Activated T-helper 9 cell treated with anti-CD3 and anti-CD28 coated beads, Interleukin-2, amount 50 U/mL, for 16 hours (primary cell): ENCODE measurements at places on chromosomes 5 and 9.

DNA sequence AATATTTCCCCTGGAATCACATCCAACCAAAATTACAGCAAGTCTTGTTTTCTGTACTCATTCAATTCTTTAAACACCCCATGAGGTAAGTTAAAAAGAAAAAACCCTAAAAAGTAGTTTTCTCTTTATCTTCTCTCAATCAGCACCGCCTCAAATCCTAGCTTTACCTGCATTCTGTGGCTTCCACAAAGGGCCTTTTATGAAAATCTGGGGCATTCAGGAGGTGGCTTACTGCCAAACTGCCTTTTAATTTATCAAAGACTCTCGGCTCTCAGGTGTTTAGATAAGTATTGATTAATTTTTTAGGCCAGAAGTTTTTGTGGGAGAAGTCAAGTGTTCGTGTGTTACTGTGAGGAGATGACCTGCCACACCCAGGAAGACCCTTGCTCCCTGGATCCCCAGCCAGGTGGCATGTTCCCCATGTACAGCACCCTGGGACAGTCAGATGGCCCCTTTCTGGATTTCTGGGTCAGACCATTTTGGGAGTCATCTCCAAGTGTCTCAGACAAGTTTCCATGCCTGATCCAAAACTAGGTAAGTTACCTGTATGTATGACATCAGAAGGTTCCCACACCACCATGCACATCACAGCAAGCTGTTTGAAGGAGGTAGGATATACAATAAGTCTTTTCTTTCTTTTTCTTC is 6.2 kb upstream of the TMEM171 start:
- DNase-seq = no peak

DNA sequence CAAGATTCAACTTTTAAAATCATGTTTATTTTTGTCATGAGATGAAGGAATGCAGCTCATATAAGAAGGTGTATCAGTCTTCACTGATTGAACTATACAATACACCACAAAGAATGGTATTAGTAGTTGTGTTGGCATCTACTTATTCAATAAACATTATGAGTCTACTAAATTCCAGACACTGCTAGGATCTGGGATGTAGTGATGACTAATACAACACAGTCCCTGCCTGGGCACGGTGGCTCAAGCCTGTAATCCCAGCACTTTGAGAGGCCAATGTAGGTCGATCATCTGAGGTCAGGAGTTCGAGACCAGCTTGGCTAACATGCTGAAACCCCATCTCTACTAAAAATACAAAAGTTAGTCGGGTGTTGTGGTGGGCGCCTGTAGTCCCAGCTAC is 171.4 kb upstream of the NFIB start:
- DNase-seq = no peak

DNA sequence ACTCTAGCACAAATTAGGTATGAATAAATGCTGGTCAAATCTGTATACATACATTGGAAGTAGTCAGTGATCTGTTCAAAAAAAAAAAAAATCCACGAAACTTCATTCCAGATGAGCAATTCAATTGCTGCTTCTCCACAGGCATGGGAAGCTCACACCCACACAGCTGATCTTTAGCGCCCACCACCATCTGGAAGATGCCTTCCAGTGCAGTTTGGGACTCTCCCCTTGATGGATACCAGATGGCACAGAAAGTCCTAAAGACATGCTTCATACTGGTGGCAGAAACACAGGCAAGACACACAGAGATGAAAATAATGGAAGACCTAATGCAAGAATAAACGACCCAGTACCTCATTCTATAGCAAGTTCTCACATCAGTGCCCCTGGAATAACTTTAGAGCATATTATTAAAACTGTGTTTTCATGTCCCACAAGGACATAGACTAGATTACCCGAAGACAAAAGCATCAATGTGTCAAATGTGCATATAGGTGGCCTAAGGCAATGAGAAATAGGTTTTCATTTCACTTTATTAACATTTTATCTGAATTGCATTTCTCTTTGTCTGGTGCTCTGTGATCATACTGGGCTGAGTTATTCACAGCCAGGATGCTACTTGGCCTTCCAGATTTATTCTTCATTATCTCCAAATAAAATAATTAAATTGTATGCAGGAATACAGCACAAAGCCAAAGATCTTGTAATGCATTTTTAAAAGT is 135.4 kb upstream of the TAS2R1 start:
- DNase-seq = no peak

DNA sequence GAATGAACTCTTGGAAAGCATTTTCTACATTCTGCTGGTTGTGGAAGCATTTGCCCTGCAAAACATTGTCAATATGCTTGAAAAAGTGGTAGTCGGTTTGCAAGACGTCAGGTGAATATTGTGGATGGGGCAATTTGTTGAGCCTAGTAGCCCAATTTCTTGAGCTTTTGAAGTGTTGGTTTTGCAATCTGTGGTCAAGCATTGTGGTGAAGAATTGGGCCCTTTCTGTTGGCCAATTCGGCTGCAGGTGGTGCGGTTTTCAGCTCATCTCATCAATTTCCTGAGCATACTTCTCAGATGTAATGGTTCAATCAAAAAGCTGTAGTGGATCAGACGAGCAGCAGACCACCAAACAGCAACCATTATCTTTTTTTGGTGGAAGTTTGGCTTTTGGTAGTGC is 426.8 kb upstream of the CDH9 start:
- DNase-seq = no peak

- DNase-seq = no peak
Observed at GRCh38 chr5:116011046-116011445, 21.2 kb upstream of the ARL14EPL start.

DNA sequence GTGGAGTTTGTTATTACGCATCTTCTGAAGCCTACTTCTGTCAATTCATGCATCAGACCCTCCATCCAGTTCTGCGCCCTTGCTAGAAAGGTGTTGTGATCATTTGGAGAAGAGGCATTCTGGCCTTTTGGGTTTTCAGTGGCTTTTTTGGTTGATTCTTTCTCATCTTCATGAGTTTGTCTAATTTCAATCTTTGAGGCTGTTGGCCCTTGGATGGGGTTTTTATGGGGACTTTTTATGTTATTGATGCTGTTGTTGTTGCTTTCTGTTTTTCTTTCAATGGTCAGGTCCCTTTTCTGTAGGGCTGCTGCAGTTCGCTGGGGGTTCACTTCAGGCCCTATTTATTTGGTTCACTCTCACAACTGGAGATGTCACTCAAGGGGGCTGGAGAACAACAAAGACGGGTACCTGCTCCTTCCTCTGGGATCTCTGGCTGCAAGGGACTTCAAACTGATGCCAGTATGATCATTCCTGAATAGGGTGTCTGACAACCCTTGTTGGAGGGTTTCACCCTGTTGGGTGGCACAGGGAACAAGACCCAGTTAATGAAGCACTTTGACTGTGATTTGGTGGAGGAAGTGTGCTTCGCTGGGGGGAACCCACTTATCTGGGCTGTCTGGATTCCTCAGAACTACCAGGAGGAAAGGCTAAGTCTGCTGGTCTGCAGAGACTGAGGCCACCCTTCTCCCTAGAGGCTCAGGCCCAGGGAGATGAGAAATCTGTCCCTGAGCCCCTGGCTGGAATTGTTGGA is 226.7 kb upstream of the PTGER4 start:
- DNase-seq = no peak

GRCh38 chr5:108696407-108696806 is 51.3 kb upstream of the FER start:
- no peak for DNase-seq

GRCh38 chr5:140875085-140876065 is at the start of gene PCDHA12:
Gene PCDHA12 (plus strand): TSS chr5:140875308. CDS start chr5:140875473, 165 bp downstream.
- DNase-seq = no peak

- DNase-seq = no peak
Observed at GRCh38 chr5:93926831-93927620, 185.6 kb upstream of the POU5F2 start.

- no peak for DNase-seq
Observed at GRCh38 chr9:128683340-128684064, 5.5 kb upstream of the SET start.

DNA sequence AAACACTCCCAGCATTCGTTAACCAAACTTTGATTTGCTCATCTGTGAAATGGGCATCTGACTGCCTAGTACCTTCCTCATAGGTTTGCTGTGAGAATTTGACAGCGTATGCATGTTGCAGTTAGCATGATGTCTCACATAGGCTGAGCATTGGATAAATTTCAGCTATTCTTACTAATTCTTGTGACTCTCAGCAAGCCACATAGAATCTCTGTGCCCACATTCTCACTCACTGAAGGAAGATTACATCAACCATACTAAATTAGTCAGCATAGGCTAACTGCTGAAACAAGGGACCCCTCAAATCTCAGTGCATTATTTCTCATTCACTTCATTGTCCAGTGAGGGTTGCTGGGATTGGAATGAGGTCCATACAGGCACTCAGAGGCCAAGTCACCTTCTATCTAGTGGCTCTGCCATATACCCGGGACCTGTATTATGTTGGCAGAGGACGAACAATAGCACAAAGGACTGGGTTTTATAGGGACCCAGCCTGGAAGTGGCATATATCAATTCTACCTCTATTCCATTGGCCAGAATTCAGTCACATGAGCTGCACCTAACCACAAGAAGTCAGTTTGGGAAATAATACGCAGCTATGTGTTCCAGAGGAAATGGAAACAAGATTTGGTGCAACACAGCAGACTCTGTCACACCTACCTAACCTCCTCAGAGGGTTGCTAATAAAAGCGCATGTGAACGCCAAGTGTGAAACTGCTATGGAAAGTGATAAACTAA is 4.2 kb upstream of the PTGER4 start:
- no peak for DNase-seq

GRCh38 chr9:72280913-72281500 is 84.0 kb downstream of the ZFAND5 start:
- DNase-seq = peak; percentile 51

- DNase-seq = no peak
Observed at GRCh38 chr5:10301842-10302610, 5.7 kb downstream of the CMBL start.

GRCh38 chr5:23991406-23991805 is 484.0 kb downstream of the PRDM9 start:
- no peak for DNase-seq

- DNase-seq = no peak
Observed at GRCh38 chr5:173630724-173631365, 14.4 kb upstream of the BOD1 start.

GRCh38 chr5:107594253-107595045 is 76.3 kb downstream of the EFNA5 start:
- DNase-seq = no peak

DNA sequence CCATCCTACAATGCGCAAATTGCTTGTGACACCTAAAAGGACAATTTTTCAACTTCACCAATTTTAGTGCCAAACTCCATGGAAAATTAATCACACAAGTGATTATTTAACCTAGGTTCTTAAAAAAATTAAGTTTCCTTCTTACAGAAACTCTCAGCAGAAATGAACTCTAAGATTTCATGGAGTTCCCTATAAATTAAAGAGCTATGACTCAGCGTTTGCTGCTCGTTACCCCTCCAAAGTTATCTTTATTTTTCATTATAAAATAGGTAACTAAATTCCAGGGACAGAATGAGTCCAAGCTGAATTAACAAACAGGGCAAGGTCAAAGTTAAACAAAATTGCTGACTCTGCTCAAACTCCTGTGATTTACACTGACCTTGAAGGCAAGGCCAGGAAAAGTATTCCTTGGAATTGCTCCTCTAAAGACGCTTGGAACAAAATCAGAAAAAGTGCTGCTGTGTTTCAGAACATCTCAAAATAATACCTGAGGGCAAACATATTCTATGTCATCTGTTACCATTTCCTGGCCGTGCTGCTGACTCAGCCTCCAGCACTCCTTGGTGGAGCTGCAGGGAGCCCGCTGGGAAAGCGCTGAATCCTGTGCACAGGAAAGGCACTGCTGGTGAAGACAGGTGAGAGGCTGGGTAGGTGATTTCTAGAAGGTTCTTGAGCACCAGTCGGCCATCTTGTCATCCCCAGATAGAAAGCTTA is 2.5 kb upstream of the CMBL start:
- DNase-seq = no peak

DNA sequence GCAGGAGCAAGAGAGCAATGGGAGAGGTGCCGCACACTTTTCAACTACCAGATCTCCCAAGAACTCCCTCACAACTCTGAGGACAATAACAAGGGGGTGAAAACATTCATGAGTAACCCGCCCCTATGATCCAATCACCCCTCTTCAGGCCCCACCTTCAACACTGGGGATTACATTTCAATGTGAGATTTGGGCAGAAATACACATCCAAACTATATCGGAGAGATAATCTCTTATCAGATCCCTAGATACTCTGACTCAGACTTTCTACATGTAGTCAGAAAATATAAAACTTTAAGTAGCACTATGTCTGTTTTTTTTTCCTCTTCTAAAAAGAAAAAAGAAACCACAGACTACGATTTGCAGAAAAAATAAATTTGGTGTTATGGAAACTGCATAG is 1595.9 kb upstream of the NUDT12 start:
- no peak for DNase-seq

- DNase-seq = no peak
Observed at GRCh38 chr9:23829580-23830475, 3.8 kb upstream of the ELAVL2 start.

DNA sequence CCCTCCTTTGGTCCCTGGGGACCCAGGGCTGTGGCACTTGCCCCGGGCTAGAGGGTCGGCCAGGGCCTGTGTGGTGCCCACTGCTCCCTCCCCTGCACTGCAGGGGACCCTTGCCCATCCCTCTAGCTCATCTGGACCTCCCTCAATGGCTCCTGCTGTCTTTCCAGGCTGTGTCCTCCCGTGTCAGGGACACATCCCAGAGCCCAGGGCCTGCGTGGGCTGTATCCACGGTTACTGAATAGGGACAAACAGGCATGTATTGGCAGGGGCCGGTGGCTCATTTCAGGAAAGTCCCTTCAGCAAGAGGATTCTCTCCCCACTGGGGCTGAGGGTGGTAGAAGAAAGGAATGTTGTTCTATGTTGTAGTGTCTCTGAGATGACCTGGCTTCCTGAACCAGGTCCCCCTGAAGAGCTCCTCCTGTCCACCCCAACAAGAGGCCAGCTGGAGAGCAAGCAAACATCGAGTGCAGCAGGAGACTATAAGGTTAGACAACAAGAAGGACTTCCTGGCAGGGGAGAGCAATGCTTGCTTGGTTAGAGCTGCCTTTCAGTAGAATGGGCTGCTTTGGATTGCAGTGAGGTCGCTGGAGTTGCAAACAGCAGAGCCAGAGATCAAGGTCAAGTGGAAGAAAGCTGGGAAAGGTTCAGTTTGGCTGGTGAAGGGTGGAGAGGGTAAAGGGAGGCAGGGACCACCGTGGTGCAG is 1.0 kb upstream of the CRB2 start:
- no peak for DNase-seq

DNA sequence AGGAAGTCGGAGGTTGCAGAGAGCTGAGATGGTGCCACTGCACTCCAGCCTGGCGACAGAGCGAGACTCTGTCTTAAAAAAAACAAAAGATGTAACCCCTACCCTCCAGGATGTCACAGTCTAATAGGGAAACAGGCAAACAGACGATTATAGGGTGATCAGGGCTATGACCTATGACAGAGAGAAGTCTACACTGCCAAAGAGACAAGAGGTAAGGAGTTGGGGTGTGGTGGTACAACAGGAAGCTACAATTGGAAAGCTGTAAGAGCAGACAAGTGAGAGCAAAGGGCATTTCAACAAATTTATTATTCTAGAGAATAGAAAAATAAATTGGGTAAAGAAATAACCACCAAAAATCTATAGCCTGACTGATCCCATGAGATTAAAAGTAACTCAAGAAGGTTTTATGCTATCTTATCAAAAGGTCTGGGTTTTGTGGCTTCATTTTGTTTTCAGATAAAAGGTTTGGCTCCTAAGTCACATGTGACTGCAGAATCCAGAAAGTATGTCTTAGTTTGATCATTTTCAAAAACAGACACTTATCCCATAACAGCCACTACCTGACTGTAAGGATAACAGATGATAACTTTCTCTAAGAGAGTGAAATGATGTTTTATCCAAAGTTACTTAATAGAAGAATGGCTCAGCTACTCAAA is 7.3 kb downstream of the CDC26 start:
- no peak for DNase-seq
